Stimulated activated CD8-positive, alpha-beta memory T cell treated with anti-CD3 and anti-CD28 coated beads, Interleukin-2, amount 100 ng/mL, for 48 hours (primary cell): ENCODE measurements at places on chromosomes 2 and 18.

DNA sequence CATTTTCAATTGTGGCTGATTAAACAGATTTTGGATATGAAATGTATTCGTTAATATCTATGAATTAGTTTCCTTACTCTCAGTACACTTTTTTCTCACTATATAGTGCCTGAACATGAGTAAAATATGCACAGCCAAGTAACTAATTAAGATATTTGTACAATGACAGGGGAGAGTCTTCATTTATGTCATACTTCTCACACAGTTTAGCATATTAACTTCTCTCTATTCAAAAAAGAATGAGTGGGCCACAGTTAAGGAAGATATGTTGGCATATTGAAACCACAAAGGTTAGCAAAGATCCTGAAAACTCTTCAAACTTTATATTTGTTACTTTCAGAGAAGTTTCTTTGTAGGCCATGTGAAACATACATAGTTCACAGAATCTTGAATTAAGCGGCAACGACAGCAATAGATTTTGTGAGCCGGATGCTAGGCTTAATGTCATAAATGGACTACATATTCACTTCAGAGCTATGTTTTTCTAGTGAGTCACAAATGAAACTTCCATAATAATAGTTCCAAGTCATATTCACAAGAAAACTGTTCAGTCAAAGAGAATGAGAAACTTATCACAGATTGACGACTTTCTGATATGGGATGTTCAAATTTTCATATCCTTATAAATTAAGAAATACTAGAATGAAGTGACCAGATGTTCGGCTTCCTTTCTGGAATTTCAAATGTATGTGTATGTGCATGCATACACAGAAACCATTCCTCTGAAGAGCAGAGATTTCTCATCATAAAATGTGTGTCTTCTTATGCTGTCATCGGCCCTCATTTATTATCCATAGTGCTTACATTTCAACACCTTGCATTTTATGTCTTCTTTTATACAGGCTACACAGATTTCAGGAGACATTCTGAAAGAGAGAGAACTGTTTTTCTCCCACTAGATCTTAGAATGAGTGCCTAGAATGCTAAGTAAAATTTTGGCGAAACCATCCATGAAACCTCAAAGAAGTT lies 584.0 kb downstream of the SATB2 start:
- no peak for DNase-seq

GRCh38 chr2:85867556-85868292 lies 21.1 kb downstream of the ST3GAL5 start:
- no peak for DNase-seq

GRCh38 chr2:217182926-217183325 lies 323.1 kb upstream of the TNP1 start:
- DNase-seq = no peak

- DNase-seq = no peak
These were observed 22.8 kb downstream of the ATP8B1 start for GRCh38 chr18:57780318-57780705.

- no peak for DNase-seq
These were observed 58.6 kb downstream of the LRP2 start for GRCh38 chr2:169303579-169304305.

DNA sequence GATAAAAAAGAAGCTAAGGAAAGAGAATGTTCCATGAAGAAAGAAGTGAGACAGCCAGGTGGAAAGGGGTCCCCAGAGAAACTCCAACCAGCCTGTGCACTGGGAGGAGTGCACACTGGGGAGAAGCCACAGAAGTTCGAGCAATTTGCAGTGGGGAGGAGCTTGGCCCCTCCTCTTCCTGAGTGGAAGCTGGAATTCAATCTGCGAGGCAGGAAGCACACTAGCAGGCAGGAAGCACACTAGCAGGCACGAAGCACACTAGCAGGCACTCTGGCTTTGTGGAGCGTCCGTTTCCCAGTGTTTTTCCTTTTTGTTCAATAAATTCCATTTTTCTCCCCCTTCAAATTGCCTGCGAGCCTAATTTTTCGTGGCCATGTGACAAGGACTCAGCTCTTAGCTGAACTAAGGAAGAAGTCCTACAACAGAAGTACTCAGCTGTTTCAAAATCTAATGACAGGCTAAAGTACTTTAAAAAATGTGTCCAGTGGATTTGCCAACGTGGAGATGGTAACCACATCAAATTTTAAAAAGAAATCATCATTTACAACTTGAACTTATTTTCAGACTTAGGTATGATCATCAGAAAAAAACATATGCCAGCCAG lies 21.4 kb upstream of the SPIRE1 start:
- no peak for DNase-seq

GRCh38 chr2:23916727-23917405 lies 10.1 kb downstream of the ATAD2B start:
- DNase-seq = no peak

GRCh38 chr18:49920731-49921130 lies 107.4 kb upstream of the ACAA2 start:
- DNase-seq = no peak

DNA sequence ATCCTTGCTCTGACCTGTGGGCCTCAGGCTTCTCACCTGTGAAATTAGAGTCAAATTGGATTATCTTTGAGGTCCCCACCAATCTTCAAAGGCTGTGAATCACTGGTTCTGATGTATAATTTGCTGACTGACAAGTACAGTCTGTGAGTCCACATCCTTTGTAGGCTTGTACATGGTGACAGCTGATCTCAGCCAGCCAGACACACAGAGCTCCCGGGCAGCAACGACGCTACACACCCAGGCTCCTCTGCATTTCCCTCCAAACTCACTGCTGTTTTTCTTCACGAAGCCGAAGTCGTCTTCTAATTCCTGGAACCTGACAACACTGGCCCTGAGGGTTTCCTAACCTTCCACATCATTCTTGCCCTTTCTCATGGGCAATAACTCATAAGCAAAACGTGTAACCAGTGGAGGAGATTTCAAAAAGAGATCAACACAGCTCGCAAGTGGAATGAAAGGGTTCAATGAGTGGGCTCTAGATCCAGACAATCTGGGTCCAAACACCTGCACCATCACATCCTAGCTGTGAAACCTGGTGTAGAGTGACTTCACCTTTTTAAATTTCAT lies 37.9 kb upstream of the EVA1A start:
- no peak for DNase-seq

GRCh38 chr2:133286326-133286922 lies 281.8 kb downstream of the NCKAP5 start:
- DNase-seq = no peak

DNA sequence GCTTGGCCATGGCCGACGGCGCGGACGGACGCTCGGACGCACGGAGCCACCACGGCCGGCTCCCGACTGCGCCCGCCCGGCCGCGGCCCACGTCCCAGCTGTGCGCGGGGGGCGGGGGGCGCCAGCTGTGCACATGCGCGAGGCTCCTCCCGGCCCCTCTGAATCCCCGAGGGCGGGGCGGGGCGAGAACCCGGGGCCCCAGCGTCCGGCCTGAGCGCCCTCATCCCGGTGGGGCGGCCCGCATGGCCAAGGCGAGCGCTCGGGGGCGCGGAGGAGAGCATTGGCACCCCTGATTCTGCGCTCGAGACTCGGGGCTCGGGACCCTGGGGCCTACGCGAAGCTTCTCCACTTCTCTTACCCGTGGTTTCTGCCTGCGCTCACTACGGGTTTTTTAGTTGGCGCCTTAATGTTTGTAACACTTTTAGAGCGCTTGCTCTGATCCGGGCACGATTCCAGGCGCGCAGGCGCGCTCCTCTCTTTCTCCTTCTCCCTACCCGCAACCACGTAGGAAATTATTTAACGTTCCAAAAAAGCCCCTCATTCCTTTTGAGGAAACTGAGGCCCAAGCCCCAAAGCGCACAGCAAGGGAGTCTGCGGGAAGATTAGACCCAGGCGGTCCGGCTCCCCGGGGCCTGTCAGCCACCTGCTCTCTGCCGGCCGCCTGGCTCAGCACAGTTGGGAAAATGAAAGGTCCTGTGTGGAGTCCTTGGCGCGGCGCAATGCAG lies at the start of gene PXDN:
TSS of gene PXDN (minus strand) at position 70 of the 725 bp plus-strand sequence. CDS start at position 10, 60 bp downstream.
- no peak for DNase-seq

DNA sequence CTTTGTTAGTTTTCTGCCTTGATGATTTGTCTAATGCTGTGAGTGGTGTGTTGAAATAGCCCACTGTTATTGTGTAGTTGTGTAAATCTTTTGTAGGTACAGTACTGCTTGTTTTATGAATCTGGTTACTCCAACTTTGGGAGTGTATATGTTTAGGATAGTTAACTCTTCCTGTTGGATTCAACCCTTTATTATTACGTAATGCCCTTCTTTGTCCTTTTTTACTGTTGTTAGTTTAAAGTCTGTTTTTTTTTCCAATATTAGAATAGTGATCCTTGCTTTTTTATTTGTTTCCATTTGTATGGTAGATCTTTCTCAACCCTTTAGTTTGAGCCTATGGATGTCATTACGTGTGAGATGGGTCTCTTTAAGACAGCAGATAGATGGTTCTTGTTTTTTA lies 261.5 kb upstream of the CDH2 start:
- no peak for DNase-seq

- no peak for DNase-seq
These were observed 829.2 kb downstream of the ERBB4 start for GRCh38 chr2:211709389-211709788.

DNA sequence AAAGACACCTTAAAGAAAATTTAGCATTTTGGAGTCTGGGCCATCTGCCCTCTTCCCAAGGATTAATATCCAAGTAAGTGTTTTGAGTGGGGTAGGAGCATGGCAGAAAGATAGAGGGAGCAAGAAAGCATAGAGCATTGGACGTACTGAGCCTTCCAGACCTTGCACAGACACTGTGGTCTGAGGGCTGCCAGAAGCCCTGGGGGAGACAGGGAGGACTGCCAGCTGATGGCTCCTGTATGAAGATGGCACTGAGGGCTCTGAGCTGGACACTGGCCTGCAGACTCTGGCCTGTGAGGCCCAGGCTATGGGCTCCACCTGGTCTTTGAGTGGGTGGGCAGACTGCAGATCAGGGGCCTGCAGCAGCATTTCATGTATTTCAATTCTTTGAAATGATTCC lies 2.9 kb upstream of the PKDCC start:
- DNase-seq = no peak

GRCh38 chr18:67243799-67244587 lies 272.5 kb downstream of the DSEL start:
- no peak for DNase-seq

DNA sequence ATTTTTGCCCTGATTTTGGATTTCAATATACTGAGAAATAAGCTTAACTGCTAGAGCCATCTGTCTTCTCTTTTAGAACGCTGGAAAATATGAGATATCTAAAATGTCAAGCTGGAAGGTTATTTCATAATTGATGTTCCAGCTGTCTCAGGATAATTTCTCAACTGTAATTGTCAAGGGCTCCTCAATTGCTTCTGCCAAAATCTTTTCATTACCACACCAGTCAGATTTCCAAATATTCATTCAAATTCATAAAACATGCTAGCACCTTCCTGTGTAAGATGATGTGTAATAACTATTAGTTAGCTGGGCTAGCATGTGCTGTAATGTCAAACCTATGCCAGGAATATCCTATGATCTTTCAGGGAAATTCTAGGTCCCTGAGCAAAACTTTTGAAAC lies 88.1 kb downstream of the TNFRSF11A start:
- no peak for DNase-seq

GRCh38 chr2:240986787-240987411 lies 11.5 kb upstream of the SNED1 start:
- no peak for DNase-seq

DNA sequence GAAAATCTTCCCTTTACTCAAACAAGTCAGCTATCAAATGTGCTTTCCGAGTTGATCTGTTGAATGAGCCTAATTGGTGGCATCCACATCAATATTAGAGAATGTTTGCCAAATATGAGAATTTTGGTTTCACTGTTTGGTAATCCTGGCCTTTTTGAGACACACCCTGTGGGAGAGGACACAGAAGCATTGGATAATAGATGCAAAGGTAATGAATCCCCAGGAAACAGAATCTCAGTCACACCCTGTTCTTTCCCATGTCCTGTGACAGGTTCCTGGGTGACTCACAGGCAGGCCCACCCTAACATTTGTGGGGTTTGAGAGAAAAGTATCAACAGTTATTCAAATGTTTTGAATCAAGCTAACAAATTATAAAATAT lies 99.8 kb upstream of the PELI1 start:
- no peak for DNase-seq

GRCh38 chr2:2501454-2502200 lies 170.6 kb upstream of the MYT1L start:
- DNase-seq = no peak

- DNase-seq = no peak
These were observed 435.9 kb downstream of the TSN start for GRCh38 chr2:122191331-122191730.

DNA sequence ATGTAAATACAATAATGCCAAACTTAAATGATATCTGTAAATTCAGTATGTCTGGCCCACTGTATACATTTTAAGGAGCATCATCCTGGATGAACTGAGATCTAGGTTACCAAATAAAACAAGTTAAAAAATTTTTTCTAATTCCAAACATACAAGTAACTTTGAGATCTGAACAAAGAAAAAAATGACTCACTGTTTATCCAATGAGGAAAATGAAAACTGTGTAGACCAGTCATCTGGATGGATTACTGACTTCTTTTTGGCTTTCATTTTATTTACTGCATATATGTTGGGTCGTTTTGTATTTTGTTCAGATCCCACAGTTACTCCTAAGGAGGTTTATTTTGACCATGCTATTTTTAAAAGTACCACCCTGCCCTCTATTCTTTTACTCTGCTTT lies 189.8 kb downstream of the RBM43 start:
- DNase-seq = no peak

- DNase-seq = no peak
These were observed 25.5 kb upstream of the ALMS1 start for GRCh38 chr2:73359915-73360697.

- no peak for DNase-seq
These were observed 252.5 kb downstream of the SMAD2 start for GRCh38 chr18:47677952-47678351.
